AG09319 (cell line): ENCODE measurements at places on chromosomes 4 and X.

DNA sequence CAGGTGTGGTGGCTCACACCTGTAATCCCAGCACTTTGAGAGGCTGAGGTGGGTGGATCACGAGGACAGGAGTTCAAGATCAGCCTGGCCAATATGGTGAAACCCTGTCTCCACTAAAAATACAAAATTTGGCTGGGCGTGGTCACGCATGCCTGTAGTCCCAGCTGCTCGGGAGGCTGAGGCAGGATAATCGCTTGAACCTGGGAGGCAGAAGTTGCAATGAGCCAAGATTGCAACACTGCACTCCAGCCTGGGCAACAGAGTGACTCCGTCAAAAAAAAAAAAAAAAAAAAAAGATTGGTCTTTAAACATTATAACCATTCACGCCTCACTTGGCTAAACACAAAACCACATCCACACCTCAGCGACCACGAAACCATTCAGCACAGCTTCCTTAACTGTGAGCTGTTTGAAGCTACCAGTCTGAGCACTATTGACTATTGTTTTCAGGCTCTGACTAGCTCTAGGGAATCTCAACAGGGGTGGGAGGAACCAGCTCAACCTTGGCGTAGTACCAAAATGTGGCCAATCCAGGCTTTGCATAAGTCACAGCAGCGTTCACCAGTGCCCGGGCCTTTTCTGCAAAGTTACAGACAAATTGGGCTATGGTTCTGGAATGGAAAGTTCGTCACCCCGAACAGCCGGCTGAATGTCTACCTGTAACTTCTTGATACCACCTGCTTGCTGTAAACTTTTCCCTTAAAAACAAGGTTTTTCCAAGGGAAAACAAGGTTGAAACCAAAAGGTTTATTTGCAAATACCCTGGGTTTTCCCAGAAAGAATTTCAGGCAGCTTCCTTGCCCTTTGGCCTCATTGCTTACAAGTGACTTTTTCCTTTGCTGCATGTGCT lies 73.6 kb upstream of the DHX15 start:
- no peak for DNase-seq

DNA sequence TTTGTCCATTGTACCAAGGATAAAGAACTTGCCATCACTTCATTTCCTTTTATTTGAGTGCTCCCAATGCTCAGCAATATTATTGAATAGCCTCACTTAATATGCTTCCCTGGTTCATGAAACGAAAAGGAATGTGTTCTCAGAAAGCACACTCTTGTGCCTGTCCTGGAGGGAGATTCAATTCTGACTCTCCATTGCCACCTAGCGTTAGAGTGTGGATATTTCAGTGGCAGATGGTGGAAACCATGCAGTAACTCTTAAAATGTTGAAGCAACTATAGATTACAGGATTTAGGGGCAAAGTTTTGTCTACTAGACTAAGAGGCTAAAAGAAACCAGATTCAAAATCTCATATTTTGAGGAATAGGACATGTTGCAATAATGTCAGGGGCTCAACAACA lies 36.0 kb downstream of the GAB3 start:
- no peak for DNase-seq

- DNase-seq: no peak
Measured at GRCh38 chr4:113094331-113094730, 44.9 kb downstream of the ANK2 start.

DNA sequence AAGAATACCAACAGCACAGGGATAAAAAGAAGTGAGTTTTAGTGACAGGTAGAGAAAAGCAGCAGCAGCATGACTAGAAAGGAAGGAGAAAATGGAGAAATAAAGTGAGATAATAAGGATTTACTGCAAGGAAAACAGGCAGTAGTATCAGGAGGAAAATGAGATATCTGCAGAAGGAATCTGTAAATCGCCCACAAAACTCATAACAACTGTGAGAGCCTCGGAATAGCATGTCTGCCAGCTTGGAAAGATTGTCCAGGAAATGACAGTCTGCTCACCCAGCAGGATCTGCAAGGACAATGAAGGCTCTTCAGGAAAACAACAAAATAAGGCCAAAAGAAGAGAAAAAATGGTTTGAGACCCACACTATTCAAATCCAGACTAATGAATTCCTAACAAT lies 47.4 kb downstream of the CXXC4 start:
- no peak for DNase-seq

DNA sequence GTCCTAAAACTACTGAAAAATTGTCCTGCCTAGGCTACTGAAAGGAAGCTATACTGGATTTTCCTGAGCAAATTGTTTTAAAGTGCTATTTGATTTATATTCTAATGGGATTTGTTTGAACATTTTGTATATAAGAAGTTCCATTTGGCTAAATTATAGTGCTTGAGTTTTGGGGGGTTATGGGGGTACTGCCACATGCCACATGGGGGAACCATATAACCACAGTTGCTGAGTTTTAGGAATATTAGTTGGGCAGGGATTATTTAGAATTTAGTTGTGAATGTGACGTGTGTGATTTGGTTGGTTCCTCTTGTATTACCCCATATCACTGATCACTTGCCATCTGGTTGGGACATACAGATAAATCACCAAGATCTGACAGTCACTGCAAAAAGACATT lies 224.5 kb upstream of the TAPT1 start:
- DNase-seq: no peak

GRCh38 chr4:155693015-155693663 lies 26.5 kb downstream of the GUCY1A1 start:
- no peak for DNase-seq

DNA sequence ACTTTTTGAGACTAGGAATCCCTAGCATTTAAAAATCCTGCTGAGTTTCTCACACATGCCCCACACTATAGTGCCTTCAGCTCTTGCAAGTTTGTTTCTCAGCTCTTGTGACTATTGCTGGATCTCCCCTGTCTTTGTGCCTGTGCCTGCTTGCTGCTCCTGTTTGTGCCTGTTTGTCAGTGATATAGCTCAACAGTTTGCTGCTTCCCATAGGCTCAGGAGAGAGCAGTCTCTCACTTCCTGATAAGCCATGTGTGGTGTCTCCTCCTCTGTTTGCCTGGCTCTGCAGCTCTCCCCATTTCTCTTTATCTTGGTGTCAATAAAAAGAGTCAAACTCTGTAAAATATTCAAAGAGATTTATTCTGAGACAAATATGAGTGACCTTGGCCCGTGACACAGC lies 259.8 kb upstream of the CLNK start:
- DNase-seq: no peak

DNA sequence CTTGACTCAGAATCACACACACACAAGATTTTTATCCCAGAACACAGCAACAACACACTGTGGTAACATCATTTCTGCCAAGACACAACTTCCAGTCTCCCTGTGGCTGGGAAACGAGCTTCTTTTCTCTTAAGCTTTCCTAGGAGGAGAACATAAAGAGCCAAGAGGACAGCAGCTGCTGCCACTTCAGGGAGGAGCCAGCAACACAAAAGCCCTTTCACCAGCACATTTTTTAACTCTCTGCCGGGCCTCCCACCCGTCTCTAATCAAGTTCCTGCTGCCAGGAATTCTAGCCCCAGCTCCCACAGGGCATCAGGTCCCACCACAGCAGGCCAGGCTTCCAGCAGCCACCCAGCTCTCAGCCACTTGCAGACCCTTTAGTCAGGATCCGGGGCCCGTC lies 22.4 kb downstream of the FAT1 start:
- no peak for DNase-seq

- peak; percentile 49 for DNase-seq
Measured at GRCh38 chr4:123986268-123986798, 589.7 kb downstream of the SPRY1 start.

- DNase-seq: no peak
Measured at GRCh38 chr4:70956549-70957210, 36.8 kb upstream of the DCK start.

DNA sequence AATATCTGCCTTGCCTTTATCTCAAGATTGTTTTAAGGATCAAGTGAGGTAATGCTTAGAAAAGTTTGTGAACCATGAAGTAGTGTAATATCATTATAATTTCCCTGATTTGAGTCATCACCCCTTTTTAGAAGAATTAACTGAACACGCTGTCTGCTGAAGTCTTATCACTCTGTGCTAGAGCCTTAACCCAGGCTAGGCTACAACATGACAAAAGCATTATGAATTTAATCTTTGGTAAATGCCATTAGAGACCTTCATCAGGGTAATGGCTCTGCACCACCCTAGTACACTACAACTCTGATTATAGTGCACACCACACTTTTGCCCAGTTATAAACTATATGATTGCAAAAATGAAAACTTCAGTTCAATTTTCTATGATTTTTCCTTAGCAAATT lies 118.3 kb downstream of the ADGRL3 start:
- no peak for DNase-seq

- DNase-seq: no peak
Measured at GRCh38 chr4:100843910-100844309, 326.1 kb upstream of the EMCN start.

DNA sequence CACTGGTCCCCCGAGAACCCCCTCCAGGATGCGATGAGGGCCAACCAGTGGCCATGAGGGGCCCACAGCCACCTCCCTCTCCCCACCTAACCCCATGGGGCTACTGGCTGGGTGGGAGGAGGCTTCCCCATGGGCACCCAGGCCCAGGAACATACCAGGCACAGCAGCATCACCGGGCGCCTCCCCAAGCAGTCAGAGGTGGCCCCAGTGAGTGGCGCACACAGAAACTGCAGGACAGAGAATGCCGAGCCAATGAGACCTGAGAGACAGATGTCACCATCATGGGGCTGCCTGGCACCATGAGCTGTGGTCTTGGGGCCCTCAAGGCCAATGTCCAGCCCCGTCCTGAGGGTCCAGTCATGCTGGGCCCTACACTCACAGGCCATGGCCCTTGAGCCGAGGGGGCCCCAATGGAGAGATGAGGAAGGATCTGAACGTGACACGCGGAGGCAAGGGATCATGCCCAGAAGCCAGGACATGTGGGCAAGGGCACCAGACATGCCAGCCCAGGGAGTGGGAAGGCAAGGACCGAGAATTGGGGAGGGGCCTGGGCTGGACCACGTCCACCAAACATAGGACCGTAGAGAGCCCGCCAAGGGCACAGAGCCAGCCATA lies 30.1 kb downstream of the NOP14 start:
- no peak for DNase-seq

- no peak for DNase-seq
Measured at GRCh38 chrX:124194901-124195300, 137.6 kb upstream of the TEX13D start.

DNA sequence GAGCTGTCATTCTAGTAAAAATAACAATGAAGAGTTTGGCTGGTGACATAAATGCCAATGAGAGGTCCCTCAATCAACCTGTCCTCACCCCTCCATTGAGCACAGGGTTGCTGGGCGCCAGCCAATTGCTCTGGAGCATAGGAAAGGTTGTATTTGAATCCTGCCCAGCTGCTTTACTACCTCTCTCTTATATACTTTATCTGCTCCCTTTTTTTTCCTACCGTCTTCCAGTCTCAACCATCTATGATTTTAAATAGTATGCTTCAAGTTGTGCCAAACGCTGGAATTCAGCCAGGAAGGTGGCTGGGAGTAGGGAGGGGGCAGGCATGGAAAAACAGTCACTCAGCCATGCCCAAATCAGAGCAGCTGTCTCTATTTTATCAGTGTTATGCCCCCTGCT lies 153.8 kb downstream of the NR3C2 start:
- no peak for DNase-seq

- no peak for DNase-seq
Measured at GRCh38 chrX:75156531-75156945, 455 bp upstream of the ABCB7 start.

GRCh38 chrX:35382966-35383365 lies 415.2 kb upstream of the MAGEB16 start:
- no peak for DNase-seq

GRCh38 chr4:150782311-150782710 lies 200.4 kb downstream of the MAB21L2 start:
- no peak for DNase-seq

DNA sequence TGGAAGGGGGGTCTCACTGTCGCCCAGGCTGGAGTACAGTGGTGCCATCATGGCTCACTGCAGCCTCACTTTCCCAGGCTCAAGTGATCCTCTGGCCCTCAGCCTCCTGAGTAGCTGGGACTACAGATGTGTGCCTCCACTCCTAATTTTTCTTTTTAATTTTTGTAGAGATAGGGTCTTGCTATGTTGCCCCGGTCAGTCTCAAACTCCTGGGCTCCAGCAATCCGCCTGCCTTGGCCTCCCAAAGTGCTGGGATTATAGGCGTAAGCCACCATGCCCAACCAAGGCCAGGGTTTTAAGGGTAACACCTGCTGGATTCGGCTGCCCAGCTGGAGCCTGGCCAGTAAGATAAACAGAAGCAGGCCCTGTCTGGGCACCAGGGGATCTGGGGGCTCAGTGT lies 3.4 kb downstream of the TREX2 start:
- DNase-seq: no peak

- DNase-seq: no peak
Measured at GRCh38 chr4:153706519-153706918, 22.4 kb downstream of the TLR2 start.

DNA sequence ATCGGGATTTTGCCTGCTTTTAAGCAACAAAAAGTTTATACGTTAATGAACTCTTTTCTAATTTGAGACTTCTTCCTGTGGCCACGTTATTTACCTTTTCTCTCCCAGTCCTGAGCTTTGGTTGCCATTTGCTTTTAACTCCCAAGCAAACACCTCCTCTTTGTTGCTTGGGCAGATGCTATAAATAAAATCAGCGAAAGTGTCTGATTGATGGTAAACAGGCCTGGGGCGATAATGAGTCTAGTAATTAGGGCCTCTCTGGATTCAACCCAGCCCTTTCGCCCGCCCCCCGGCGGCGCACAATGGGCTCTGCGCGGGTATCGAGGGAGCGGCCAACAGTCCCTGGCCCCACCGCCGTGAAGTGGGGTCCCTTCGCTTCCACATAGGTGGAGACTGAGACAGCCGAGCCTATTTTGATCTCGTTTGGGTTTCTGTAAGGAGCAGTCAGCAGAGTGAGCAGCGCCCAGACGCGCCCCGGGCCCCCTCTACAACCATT lies 790 bp downstream of the CLGN start:
- no peak for DNase-seq

GRCh38 chr4:2800691-2801596 lies 8.1 kb downstream of the SH3BP2 start:
- DNase-seq: no peak

DNA sequence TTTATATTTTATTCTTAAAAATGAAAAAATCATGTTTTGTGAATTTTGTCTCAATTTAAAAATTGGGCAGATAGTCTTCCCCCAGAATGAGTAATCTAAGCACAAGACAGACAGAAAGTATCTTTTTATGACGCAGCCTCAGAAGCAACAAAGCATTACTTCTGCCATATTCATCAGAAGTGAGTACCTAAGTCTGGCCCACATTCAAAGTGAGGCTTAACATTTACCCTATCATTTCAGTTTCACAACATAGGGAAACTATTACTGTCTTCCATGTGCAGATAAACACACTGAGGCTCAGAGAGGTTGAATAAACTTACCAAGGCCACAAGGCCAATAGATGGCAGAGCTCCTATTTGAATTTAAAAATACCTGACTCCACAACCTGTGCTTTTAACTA lies 4.4 kb upstream of the PRDX4 start:
- DNase-seq: peak; percentile 10

GRCh38 chr4:6727081-6727942 lies 11.3 kb downstream of the BLOC1S4 start:
- no peak for DNase-seq
